ENCODE measurements at places on chromosomes 4 and X.

DNA sequence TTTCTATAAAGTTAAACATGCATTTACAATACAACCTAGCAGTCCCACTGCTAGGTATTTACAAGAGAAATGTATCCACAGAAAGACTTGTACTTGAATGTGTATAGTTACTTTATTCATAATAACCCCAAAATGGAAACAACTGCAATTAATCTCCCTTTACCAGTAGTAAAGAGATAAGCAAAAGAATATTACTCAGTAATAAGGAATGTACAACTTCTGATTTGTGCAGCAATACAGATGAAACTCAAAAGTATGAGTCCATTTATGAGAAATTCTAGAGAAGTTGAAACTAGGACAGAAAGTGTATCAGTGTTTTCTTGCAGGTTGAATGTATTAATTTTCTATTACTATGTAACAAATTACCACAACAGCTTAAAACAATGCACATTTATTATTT, 15.2 kb downstream of the USP53 start:
- DNase-seq: no peak

DNA sequence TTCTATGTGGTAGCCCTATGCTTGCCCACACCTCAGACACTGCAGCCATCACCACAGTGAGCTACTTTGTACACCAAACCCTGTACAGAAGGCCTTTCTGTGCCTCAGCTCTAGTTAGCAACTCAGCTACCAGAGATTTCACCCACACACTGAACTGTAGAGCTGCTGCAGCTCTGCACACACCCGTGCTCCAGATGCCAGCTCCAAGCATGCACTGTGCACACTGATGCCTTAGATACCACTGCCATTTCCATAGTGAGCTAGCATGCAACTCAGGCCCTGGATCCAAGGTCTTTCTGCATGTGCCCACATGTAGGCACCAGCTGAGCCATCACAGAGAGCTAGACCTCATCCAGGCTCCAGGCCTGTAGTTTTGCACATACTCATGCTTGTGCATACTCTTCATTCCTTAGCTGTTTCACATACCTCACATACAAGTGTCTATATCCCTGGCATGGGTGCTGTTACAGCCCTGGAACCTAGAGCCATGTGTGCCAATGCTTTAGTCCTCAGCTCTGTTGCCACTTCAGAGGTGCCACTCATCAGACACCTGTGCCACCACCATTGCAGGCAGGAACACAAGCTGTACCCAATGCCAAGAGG, 423.5 kb upstream of the NDST3 start:
- no peak for DNase-seq

DNA sequence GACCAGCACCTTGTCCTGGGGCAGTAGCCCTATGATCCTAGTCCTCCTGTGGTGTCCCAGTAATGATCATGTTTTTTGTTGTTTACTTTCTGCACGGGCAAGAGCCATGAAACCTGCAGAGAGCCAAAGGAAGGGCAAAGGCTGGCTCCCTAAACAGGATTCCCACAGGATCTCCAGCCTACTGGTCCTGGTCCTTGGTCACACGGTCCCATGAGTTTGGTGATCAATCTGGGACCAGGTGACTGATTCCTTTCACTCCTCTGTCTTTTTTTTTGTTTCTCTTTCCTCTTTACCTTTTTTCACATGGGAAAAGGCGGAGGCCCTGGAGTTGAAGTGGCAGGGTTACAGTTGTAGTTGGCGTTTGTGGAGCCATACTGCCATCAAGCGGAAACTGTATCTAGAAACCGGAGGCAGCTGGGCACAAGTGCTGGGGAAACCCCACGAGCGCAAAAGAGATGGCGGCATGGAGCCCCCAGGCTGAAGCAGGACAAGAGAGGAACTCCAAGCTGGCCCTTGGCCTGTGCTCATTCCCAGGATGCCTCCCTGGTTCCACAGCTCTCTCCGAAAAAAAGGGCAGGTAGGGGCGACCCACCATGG, 34.6 kb downstream of the NBDY start:
- DNase-seq: no peak

DNA sequence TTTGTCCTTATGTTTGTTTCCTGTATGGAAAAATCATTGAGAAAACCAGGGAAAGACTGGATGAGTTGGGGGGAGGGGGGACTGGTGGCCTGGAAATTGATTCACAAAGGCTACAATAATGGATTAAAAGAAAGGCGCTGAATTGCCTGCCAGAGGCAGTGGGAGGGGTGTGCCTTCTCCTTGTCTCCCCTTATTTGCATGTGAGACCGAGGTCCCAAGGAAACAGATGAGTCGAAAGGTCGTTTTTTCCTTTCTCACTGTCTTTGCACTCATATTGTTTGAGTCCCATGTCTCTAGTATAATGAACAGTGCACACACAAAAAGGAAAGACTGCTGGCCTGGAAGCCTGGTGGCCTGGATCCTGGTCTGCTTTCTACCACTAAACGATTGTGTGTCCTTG, 86.6 kb upstream of the ZDHHC15 start:
- no peak for DNase-seq

DNA sequence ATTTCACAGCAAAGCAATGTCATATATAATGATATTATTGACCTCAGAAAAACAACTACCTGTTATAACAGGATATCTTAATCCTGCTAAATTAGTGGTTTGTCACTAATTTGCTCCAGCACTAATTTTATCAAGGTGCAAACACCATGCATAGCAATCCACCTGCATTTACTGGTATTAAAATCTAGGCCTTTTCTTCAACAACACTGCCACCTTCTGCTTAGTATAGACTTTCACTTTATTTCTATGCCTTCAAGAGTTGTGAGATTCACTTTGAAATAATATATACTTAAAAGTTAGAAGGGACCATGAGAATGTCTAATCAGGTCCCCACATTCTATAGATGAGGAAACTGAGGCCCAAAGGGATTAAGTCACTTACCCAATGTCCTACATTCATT, 82.1 kb upstream of the IQCM start:
- DNase-seq: no peak

DNA sequence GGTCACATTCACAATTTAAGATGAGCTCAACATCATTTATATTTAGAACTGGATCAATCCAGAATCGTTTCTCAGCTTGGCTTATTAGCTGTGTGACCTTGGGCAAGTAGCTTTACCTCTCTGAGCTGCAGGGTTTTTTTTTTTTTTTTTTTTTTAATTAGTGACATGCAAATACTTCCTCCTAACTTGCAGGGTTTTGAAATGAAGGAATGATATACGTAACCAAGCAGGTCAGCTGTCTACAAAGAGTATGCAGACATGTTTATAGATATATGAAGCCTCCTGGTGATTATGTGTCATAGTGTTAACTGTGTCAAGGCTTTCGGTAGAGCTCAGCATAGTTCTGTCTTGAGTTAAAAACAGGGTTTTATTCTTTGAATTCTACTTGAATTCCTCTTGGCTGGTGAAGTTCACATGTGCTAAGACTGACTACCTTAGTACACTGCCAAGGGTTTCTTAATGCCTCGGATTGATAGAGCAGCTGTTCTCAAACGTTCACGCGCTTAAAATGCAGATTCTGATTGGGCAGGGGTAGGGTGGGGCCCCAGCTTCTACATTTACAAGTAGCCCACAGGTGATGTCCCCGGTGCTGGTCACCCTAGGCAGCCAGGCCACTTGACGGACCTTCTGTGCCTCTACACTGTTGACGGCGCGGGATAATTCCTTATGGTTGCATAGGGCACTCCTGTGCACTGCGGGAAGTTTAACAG, 654 bp upstream of the STS start:
- no peak for DNase-seq

GRCh38 chr4:130486841-130487240, 1390.9 kb downstream of the C4orf33 start:
- no peak for DNase-seq

- no peak for DNase-seq
Measured at GRCh38 chrX:96447161-96447560, 237.5 kb upstream of the DIAPH2 start.
